Renal cortical epithelial cell (primary cell): ENCODE measurements at places on chromosomes 2 and 18. TPM values are rescaled to one million over a fixed set of nuclear protein-coding genes. Genes with fewer than 3 reads are reported as not detected.

GRCh38 chr18:5619376-5619775, 75.6 kb upstream of the EPB41L3 start:
- no peak for DNase-seq

- no peak for DNase-seq
These were observed 1235.7 kb downstream of the DPP10 start for GRCh38 chr2:115678129-115678528.

GRCh38 chr18:24940416-24940815, 411.6 kb downstream of the ZNF521 start:
- DNase-seq, result no peak

DNA sequence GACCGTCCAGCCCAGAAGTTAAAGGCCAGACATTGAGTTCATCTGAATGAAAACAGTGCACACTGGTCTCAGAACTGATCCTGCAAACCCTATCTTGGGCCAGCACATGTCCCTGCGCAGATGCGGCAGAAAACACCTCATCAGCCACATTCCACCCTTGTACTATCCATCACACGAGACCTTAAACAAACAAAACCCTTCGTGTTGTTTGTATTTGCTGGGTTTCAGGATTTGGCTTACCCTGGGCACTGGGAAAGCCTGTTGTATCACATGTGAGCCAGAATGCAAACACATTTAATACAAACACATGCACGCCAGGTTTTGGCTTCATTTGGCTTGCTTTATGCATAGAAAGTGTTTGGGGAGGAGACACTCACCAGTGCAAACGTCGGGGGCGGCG, 12.5 kb downstream of the WIPF1 start:
- no peak for DNase-seq

NEU4 gene
- 0.40 TPM in 1 of 2 replicates, not detected in the other for total RNA-seq

RTP5 gene
- not detected in 2 replicates for total RNA-seq

BMP10 gene
- not detected in 2 replicates for total RNA-seq

EPB41L3 gene
- total RNA-seq, result 40.8 and 54.0 TPM in 2 replicates

GRCh38 chr2:144703852-144704708, 184.2 kb upstream of the ZEB2 start:
- peak; percentile 96 for DNase-seq

- DNase-seq, result no peak
These were observed 112.7 kb downstream of the ANKRD44 start for GRCh38 chr2:197197895-197198311.

- no peak for DNase-seq
These were observed 1.5 kb downstream of the ERBB4 start for GRCh38 chr2:212536817-212537725.

RPE gene
- 120 and 134 TPM in 2 replicates for total RNA-seq
